ENCODE measurements at places on chromosomes 2 and 18.
A peak's percentile ranks its signal among the peaks of the same experiment; 100 is the strongest.

DNA sequence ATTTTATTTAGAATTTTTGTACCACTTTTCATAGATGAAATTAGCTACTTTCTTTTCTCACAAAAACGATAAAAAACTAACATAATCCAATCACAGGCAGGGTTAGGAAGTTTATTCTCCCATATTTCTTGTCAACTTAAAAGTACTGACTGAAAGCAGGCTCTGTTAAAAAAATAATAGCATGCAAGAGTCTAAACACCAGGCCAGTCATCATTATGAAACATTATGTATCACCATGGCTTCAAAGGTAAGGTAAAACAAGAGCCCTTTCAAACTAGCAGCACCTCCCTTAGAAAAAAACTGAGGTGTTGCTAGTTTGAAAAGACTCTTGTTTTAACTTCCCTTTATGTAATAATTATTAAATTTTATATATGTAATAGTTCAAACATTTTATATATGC is 848.0 kb downstream of the RNF144A start:
- no peak for DNase-seq

DNA sequence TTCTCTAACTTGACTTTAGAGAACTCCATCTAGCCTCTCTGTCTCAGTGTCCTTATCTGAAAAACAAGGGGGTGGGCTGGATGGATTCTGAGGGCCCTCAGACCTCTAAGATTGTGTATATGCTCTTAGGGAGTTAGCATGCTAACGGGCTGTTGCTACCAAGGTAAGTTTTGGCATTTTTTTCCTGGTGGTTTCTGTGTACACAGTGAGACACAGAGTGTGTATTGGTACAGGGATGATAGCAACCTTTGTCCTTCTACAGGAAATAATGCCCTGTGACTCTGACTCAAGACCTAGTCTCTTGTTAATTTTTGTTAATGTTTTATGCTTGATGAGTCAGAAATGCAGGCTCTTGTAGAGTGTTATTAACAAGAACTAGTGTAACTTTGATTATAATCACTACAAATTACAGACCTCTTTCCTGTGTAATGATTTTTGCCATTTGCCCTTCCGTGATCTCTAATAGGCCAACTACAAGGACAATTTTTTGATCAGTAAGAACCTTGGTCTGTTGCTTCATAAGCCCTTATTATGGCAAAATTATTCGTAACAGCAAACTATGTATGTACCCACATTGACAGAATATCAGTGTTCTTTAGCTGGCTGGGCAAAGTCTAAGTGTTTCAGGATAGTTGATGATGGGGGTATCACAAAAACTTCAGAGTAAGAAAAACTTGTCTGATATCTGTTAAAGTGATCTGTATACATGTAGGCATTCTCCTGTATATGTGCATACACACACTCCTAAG is 89.7 kb downstream of the SPTBN1 start:
- DNase-seq = no peak

DNA sequence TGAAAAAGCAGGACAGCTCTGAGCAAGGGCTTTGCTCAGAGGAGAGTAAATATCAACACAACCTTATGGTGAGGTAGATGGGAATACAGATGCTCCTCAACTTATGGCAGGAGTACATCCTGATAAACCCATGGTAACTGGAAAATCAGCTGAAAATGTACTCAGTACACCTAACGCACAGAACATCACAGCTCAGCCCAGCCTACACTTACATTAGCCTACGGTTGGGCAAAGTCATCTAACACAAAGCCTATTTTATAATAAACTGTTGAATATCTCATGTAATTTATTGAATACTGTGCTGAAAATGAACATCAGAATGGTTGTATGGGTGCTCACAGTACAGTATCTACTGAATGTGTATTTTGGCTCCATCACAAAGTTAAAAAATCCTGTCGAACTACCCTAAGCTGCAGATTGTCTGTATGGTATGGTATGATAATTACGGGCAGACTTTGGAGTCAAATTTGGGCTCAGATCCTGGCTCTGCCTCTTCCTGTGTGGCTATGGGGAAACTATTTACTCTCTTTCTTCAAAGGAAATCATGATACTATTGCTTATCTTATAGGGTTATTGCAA is 120.3 kb upstream of the LYPD1 start:
- no peak for DNase-seq

GRCh38 chr2:197152451-197153228 is 157.9 kb downstream of the ANKRD44 start:
- peak; percentile 34 for DNase-seq

DNA sequence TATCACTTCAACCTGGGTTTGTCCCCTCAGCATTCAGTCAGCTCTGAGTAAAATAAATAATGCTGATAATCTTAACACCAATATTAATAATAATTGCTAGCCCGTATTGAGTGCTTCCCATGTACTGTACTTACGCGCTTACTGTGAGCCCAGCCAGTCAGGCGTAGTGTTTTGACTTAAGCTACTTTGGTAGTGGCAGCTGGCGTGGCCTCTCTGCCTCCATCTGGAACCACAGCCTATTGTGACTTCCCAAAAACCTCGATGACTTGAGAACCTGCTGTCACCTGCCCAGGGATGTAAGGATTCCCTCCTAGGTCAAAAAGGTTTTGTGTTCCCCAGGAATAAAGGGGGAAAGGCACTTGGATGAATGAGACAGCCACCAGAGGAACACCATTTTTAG is 53.2 kb downstream of the SUMO1 start:
- DNase-seq = no peak

- DNase-seq = no peak
Measured at GRCh38 chr2:70069049-70069448, 18.2 kb upstream of the PCBP1 start.

GRCh38 chr2:23567161-23567756 is 182.3 kb downstream of the KLHL29 start:
- DNase-seq = no peak

DNA sequence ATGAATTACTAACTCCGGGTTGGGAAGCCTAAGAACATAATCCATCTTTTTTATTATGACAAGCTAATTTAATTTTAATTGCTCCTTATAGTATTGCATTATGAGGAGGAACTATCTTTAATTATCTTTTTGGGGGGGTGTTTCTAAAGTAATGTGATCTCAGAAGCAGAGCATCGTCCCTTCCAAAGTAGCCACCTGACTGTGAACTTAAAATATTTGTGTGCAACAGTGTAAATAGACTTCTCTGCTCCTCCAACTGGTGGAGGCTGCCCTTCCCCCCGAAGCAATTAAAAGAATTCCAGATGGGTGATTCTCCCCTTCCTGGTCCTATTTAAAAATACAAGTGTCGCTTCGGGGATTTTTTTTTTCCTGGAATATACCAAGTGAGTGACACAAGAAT is 55.7 kb downstream of the TCF7L1 start:
- no peak for DNase-seq

GRCh38 chr2:7681881-7682461 is 764.8 kb downstream of the RNF144A start:
- no peak for DNase-seq

GRCh38 chr2:72001937-72002690 is 145.5 kb downstream of the CYP26B1 start:
- DNase-seq = no peak

- no peak for DNase-seq
Measured at GRCh38 chr2:127654838-127655175, 8.9 kb downstream of the GPR17 start.

DNA sequence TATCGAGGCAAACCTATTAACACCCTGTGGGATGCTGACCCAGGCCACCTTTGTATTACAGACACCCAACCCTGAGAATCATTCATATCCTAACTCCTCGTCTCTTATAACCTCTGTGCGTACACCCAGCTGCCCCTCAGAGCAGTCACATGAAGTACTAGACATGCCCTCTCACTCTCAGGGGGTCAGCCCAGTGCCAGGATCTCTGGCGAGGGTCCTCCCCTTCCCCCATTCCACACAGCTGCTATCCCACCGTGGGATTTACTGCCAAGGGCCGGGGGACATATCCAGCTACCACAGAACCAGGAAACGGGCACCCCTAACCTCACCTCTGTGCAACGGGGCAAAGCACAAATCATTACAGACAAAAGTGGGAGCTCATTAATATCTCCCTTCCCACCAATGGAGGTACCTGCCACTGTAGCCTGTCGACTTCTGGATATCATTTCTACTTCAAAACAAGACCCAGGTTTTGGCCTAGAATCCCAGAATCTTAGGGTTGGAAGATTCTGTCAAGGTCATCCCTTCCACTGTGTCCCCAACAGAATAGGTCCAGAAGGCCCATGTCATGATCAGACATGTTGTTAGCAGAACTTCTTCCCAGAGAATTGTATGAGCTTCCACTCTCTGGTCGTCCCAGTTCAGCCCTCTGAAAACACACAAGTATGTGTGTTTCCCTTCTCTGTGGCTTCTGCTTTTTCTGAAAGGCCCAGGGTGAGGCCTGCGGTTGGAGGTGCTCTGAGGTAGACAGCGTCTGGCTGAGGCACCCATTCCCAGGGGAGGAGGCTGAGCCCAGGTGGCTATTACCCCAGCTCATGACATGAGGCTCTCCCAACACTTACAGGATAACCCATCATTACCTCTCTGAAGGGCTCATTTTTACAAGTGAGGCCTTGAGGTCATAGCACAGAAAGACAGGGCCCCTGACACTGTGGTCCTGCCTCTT is 1.7 kb downstream of the TMBIM1 start:
- no peak for DNase-seq

DNA sequence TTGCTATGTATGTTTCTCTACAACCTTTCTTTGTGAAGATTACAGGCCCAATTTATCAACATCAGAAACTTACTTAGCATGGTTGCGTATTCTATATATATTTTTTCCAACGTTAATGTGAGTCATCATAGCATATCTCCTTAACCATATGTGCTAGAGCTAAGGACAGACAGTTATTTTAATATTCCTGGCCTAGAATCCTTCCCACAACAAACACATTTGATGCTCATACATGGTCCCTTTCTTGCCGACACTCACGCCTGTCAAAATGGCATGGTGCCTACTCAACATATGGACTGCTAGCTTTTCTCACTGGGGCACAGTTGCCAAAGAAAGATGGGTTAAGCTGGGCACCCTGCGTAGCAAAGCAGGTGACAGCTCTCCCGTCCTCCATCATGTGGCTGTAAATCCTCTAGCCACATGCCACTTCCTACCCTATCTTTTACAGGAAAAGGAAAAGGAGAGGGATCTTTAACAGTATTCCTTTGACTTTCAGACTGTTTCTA is 75.2 kb upstream of the GALNT5 start:
- no peak for DNase-seq

DNA sequence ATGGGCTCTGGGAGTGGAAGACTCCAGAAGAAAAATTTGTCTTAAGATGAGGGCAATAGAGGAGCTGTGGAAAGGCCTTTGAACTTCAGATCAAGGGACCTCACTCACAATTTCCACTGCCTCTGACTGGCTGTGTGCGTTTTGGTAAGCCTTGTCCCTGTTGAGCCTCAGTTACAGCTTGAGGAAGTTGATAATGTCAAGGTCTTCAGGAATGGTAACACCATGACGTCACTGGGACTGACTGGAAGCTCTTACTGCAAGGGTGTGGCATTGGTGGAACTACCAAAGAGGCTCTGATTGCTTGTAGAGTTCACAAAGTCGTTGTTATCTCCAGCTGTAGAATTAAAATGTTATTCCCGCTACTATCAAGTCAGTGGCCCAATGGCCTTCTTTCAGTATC is 29.2 kb upstream of the CTAGE1 start:
- DNase-seq = no peak

- DNase-seq = no peak
Measured at GRCh38 chr2:1521878-1522830, 108.9 kb downstream of the TPO start.

GRCh38 chr18:72738136-72738535 is 129.7 kb downstream of the NETO1 start:
- DNase-seq = no peak

- DNase-seq = no peak
Measured at GRCh38 chr2:174036825-174037224, 71.7 kb upstream of the SP3 start.

- DNase-seq = no peak
Measured at GRCh38 chr2:95079199-95079683, 42.4 kb downstream of the MRPS5 start.

DNA sequence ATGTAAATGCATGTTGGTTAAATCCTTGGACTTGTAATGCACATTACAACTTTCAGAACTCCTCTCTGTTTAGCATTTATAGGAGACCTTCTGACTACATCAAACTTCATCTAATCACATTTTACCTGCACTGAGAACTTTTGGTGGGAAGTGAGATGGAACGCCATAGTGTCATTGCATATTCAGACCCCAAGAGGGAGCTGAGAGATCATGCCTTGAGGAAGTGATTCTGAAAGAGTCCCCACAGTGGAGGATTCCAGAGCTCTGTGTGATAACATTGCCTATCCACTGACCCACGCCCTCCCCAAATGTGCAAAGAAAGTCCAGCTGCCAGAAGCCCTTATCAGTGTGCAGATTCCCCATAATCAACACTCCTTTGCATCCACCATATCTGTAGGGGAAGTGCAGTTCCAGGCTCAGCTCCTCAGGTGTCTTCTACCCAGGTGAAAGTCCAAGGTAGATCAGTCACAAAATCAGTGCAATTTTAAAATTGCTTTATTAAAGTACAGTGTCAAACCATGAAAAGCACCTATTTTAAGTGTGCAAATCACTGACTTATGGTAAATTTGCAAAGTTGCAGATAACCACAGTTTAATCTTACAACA is 212.4 kb downstream of the RPIA start:
- DNase-seq = peak; percentile 8

GRCh38 chr2:174901075-174901474 is 104.1 kb downstream of the CHN1 start:
- DNase-seq = no peak

- no peak for DNase-seq
Measured at GRCh38 chr2:5691221-5691984, 781 bp upstream of the SOX11 start.

All from amniotic stem cell (primary cell).